ENCODE measurements at places on chromosomes 5 and 9.

DNA sequence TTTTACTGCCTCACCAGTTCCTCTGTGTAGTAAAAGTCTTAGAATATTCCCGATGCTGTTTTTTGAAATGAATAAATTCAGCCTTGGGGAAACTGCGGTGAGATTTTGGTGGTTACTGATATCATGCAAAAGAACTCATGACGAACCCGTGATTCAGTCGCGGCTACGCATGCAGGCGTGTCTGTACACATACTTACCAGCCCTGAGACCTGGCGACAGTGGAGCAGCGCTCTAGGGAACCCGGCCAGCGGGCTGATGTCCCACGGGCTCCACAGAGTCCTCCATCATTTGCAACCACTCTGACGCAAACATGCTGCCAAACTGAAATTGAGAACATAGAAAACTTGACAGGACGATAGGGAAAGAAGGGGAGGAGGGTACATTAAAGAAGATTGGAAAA, 315.6 kb upstream of the DAB2 start:
- no peak for DNase-seq

DNA sequence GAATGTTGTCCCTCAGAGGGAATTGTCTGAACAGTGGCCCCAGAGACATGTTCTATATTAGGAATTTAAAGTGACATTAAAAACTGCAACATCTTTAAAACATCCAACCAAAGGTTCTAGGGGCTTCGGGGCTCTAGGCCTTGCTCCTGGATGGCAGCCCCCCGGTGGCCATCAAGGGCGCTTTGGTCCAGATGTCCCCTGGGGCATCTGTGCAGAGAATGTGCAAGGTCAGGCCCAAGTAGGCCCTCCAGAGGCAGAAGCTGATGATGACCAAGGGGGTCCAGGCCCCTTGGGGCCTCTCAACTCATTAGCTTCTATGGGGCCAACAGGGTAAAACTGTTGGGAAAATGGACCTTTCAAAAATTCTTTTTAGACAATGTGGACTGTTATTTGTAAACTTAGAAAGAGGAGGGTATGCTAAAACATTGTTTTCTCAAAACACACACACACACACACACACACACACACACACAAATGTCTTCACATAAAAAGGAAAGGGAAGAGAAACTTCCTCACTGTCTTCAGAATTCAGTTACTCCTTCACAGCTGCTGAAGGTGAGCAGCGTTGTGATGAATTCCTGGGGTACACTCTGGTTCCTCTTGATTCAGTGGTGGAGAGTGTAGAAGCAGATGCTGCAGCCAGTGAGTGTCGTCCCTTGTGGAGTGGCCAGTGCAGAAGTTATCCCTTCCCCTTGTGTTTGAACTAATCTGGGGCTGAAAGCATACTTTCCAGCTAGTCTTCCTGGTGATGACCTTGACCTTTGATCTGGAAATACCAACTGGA, 125.2 kb downstream of the WDR41 start:
- DNase-seq, result no peak

DNA sequence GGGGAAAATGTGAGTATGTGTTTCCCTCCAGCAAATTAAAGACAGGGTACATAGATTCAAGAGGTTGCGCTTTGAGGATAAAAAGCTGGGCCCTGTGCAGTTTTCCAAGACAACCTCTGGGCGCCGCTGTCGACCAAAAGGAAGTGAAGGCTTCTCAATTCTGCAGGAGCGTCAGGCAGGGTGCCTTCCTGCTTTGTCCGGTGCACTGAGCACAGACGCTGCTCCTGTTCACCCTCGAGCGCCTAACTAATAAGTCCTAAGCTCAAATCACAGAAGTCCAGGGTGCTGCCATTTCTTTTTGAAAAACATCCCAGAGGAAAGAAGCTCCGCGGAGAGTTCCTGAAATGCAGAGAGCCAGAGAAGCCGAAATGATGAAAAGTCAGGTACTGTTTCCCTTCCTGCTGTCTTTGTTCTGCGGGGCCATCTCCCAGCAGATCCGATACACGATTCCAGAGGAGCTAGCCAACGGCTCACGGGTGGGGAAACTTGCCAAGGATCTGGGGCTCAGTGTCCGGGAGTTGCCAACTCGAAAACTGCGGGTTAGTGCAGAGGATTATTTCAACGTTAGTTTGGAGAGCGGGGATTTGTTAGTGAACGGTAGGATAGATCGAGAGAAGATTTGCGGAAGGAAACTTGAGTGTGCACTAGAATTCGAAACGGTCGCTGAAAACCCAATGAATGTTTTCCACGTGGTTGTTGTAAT, at the start of gene PCDHGB1:
Gene PCDHGB1, plus strand, starts transcription at position 183 of the 703 bp plus-strand sequence. Its CDS starts 162 bp downstream, at position 345.
- DNase-seq, result peak; percentile 14

- DNase-seq, result no peak
Observed at GRCh38 chr9:19130436-19130835, 3.1 kb upstream of the PLIN2 start.

DNA sequence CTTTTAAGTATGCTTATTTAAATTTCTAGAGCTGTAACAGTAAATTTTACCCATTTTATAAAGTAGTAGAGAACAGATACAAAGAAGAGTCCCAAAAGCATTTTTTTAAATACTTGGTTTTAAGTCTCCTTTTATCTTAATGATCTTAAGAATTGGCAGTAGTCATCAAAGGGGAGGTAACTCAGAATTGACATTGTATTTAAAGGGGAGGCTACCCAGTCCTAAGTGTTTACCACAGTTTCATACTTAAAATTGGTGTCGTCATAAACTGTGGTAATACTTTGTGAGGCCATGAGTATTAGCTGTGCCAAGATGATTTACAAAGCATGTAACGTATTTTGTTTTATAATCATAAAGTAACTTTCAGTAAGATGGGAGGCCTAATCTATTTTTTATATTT, 14.8 kb downstream of the SLC25A46 start:
- DNase-seq, result no peak

DNA sequence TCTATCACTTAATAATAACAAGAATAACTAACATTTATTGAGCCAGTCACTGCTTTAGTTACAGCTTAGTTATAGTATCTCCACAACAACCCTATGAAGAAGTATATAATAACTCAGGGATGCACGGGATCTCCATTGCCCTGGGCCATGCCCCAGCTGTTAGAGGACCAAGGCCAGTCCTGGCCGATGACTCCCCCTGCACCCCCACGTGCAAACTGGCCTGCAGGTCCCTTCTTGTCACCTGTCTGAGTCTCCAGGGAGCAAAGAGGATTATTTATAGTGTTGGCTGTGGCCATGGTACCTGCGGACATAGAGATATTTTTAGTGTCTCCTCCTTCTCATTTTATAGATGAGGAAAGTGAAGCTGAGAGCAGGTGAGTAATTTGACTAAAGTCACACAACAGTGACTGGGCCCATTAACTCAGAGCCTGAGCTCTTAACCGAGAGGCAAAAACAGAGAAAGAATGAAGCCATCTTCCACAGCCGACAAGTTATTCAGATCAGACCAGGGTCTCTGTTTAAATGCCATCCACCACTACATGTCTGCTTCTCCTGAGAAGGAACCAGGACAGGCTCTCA, 94.4 kb downstream of the TMEM215 start:
- DNase-seq, result no peak

DNA sequence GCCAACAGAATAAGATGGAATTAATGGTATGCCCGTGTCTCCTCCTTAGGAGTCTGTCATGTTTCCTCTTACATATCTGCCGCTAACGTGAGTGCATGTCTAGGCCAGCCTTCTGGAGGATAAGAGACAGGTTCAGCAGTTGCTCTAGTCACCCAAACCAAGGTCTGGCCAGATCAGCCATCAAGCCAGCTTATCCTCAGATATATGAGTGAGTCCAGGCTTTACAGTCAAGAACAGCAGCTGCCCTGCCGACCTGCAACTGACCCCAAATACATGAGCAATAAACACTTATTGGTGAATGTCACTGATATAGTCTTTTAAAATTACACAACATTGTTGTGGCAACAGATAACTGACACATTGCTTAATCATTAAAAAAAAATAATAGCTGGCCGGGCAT, 123.5 kb downstream of the TSSK1B start:
- no peak for DNase-seq

GRCh38 chr5:134120386-134121138, 6.1 kb downstream of the TCF7 start:
- no peak for DNase-seq

- DNase-seq, result no peak
Observed at GRCh38 chr9:81445331-81445921, 243.9 kb downstream of the TLE1 start.

- no peak for DNase-seq
Observed at GRCh38 chr9:96006961-96007360, 131.5 kb downstream of the ERCC6L2 start.

DNA sequence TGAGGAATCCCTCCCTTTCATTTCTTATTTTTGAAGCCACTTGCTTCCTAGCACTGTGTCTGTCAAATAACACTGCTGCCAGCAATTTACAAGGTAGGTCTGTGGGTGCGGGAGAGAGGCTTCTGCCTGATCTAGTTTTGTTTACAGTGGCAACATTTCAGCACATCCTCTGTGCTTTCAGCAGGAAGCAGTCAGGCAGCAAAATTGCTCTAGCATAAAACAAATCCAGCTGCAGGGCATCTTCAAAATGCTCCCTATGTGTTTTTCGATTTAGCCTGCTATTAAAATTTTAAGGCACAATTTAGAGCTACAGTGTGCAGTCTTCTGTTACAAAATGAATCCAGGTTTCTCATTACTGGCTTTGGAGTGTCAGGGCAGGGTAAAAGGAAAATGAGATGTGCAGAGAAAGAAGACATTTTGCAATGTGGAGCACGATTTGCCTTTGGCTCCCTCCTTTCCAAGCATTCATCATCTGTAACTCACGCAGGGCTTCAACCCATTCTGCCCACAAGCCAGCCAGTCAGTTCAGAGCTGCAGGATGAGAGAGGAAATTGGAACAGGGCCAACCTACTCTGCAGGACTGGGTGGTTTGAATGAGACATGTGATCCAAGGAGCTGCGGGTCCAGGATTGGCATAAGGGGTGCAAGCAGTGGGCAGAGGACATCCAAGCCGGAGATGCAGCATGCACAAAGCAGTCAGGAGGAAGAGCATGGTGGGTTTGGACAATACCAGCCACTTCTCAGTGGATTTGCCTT, 143.4 kb upstream of the APC start:
- DNase-seq, result no peak

- DNase-seq, result no peak
Observed at GRCh38 chr5:131608597-131608996, 26.4 kb downstream of the RAPGEF6 start.

GRCh38 chr5:126858441-126858840, 81.5 kb downstream of the LMNB1 start:
- DNase-seq, result no peak

- DNase-seq, result no peak
Observed at GRCh38 chr9:87628346-87628745, 97.6 kb upstream of the CTSL start.

GRCh38 chr9:36438536-36439236, 38.6 kb upstream of the RNF38 start:
- no peak for DNase-seq

- DNase-seq, result no peak
Observed at GRCh38 chr9:114450833-114451706, 54.2 kb downstream of the WHRN start.

- no peak for DNase-seq
Observed at GRCh38 chr5:67842806-67843205, 372.8 kb upstream of the PIK3R1 start.

GRCh38 chr5:73229271-73229670, 56.3 kb downstream of the TMEM174 start:
- DNase-seq, result no peak

DNA sequence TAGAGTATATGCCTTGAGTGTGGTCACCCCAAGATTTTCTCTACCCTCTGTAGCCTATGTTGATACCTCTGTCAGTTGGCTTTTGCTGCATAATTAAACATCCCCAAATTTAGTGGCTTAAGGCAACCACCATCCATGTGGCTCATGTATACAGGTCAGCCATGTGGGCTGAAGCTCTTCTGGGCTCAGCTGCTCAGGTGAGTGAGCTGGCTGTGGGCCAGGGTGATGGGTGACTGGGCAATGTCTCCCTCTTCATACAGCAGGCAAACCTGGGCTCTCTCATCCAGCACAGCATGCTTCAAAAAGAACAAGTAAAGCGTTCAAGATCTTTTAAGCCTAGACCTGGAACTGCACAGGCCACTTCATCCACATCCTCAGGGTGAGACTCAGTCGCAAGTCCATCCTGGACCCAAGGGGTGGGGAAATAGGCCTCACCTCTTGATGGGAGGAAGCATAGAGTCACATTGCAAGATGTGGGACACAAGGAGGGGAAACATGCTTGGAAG, 188.2 kb upstream of the TAS2R1 start:
- DNase-seq, result no peak

DNA sequence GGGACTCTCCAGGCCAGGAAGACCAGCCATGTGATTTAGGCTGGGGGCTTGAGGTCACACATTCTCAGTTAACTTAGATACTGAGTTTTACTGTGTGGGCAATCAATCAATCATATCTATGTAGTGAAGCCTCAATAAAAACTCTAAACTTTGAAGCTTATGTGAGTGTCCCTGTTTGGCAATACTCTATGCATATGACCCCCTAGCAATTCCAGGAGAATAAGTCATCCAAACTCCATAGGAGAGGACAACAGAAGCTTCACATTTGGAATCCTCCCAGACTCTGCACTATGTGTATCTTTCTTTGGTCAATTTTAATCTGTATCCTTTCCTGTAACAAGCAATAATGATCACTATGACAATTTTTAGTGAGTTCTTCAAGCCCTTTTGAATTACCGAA, 216.8 kb upstream of the RGMB start:
- DNase-seq, result no peak

- DNase-seq, result no peak
Observed at GRCh38 chr9:98162613-98163012, 29.8 kb downstream of the CORO2A start.

DNA sequence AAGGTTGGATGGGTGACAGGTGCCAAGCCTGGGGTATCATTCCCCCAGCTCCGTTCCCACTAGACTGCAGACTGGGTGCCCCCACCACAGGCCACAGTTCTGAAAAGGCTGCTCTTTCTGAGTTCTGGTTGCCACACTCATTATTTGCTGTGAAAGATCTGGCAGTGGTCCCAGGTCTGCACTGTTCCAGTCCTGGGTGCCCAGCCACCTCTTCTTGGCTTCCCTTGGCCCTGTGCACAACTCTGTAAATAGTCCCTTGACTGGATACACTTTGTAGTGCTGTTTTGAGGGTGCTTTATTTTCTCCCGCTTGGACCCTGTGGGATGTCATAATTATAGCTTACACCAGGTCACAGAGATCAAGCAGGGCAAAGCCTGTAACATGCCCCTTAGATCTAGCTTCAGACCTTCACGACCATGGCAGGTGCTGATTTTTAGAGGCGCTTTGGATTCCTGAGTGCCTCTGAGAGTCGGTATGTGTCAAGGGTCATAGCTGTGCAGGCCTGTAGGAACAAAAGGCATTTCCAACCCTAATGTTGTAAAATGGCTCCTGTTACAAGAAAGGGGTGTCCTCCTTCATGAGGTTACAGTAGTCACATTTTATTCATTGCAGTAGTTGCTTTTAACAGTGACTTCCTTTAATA, 344.9 kb downstream of the ICE1 start:
- no peak for DNase-seq

- no peak for DNase-seq
Observed at GRCh38 chr9:19939734-19940278, 151.0 kb upstream of the SLC24A2 start.

- no peak for DNase-seq
Observed at GRCh38 chr5:157710431-157710830, 20.8 kb upstream of the THG1L start.

- DNase-seq, result no peak
Observed at GRCh38 chr9:133162861-133163503, 732 bp downstream of the GBGT1 start.

All from stimulated activated naive CD4-positive, alpha-beta T cell treated with Interleukin-2 at 50 U/mL for 16 hours (primary cell).